Smooth muscle cell of trachea (primary cell): ENCODE measurements at places on chromosomes 5 and 9. TPM values are rescaled to one million over a fixed set of nuclear protein-coding genes. Genes with fewer than 3 reads are reported as not detected.

ATP6V1G1 gene
- total RNA-seq = 97.1 and 106 TPM in 2 replicates

FBLL1 gene
- 0.44 and 1.7 TPM in 2 replicates for total RNA-seq

CD72 gene
- 2.0 and 3.5 TPM in 2 replicates for total RNA-seq

MEGF9 gene
- total RNA-seq = 12.9 and 18.5 TPM in 2 replicates

FREM1 gene
- total RNA-seq = 0.15 and 0.17 TPM in 2 replicates

KCNV2 gene
- not detected in 2 replicates for total RNA-seq

SAXO1 gene
- under 0.01 and 0.17 TPM in 2 replicates for total RNA-seq

LOX gene
- total RNA-seq = 53.8 and 66.2 TPM in 2 replicates

IFNA21 gene
- not detected in 2 replicates for total RNA-seq

FOCAD gene
- 76.9 and 121 TPM in 2 replicates for total RNA-seq

PDE6A gene
- not detected in 2 replicates for total RNA-seq

PCDHGA11 gene
- 23.0 and 26.9 TPM in 2 replicates for total RNA-seq

CARD9 gene
- 0.87 and 1.3 TPM in 2 replicates for total RNA-seq

NR2F1-AS1 gene
- total RNA-seq = 22.1 and 31.4 TPM in 2 replicates

NSD1 gene
- total RNA-seq = 48.1 and 48.7 TPM in 2 replicates

CCL19 gene
- not detected in 2 replicates for total RNA-seq

GADD45G gene
- 3.1 TPM in 1 of 2 replicates, not detected in the other for total RNA-seq

SAPCD2 gene
- 1.5 and 8.0 TPM in 2 replicates for total RNA-seq

ORM2 gene
- total RNA-seq = not detected in 2 replicates

PCDHGA2 gene
- total RNA-seq = 3.3 and 6.6 TPM in 2 replicates

ZNF454 gene
- total RNA-seq = 1.6 and 2.5 TPM in 2 replicates

IFNA1 gene
- not detected in 2 replicates for total RNA-seq

PCDHGA12 gene
- 26.0 and 35.4 TPM in 2 replicates for total RNA-seq

NPR3 gene
- 82.2 and 123 TPM in 2 replicates for total RNA-seq

MEF2C gene
- 10.4 and 14.1 TPM in 2 replicates for total RNA-seq

PAIP2 gene
- 47.8 and 77.2 TPM in 2 replicates for total RNA-seq

C5orf34 gene
- total RNA-seq = 1.3 and 6.3 TPM in 2 replicates

SMU1 gene
- total RNA-seq = 33.4 and 38.5 TPM in 2 replicates
